Stimulated activated CD4-positive, alpha-beta T cell treated with anti-CD3 and anti-CD28 coated beads, Interleukin-4, amount 100 ng/mL, for 48 hours (primary cell): ENCODE measurements at places on chromosomes 6 and 20.

- no peak for DNase-seq
Observed at GRCh38 chr6:109512271-109512817, 29.3 kb upstream of the ZBTB24 start.

- peak; percentile 58 for DNase-seq
Observed at GRCh38 chr20:38057351-38057972, 23.9 kb downstream of the RPRD1B start.

DNA sequence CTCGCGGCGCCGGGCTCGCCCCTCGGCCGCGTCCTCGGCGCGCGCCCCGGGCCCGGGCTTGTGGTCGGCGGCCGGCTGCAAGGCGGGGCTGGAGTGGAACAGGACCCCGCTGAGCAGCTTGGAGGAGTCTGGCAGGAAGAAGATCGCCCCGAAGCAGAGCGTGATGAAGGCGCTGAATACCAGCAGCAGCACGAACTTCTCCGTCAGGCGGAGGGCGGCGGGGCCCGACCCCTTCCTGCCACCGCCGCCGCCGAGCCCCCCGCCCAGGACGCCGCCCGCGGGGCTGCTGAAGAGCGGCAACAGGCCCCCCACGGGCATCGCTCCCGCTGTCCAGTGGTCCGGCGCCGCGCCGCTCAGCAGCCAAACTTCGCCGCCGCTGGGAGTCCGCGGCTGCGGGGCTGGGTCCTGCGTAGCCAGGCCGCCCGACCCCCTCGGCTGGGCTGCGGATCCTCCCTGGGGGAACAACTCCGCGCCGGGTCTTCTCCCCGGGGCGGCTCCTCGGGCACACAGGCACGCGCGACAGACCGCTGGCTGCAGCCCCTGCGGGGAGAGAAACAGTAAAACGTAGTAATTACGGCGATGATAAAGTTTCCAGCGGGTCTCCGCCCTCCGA, 707 bp downstream of the MAN1A1 start:
- DNase-seq, result peak; percentile 24

DNA sequence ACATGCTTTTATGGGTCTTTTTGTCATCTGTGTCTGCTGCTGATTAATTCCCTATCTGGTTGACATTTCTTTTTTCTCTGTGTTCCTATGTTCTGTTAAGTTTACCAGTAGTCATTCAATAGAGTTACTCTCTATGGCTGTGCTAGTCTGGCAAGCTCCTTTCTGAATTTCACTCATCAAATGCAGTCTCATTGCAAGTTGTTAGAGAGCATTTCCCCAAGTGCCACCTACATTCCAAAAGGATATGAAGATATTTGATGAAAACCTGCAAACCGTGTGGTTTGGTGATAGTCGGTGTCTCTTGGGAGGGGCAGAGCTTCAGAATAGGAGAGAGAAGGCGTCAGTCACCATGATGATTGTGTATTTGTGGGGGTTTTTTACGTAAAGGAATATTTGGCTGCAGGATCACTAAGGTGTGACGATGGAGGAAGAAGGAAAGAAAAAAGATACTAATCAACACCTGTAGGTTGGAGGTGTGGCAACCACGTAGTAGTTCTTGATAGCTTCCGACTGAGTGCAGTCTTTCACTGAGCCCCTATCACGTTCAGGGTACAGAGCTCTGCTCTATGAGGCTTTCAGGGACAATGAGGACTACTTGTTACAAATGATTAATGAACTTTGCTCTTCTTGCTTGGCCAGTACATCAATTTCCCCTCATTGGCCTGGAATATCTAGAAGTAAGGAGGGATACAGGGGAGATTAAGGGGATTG, 73.1 kb upstream of the TNFAIP3 start:
- no peak for DNase-seq

- no peak for DNase-seq
Observed at GRCh38 chr6:82704045-82704444, 340.4 kb downstream of the TPBG start.

GRCh38 chr6:55756531-55757031, 118.8 kb downstream of the BMP5 start:
- no peak for DNase-seq

DNA sequence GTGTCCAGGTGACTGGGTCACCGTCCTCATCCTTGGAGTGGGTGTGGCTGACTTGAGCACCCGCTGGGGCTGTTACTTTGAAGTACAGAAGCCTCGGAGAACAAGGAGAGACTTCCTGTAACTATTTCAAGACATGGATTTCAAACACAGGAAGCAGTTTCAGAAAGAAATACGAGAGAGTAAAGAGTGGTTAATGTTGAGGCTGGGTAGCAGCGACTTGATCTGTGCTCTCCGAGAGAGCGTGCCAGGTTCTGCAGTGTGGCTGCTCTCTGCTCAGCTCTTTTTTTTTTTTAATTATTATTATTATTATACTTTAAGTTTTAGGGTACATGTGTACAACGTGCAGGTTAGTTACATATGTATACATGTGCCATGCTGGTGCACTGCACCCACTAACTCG, 17.5 kb upstream of the EFCAB8 start:
- DNase-seq, result no peak

GRCh38 chr20:62792182-62792939, 3.9 kb upstream of the MRGBP start:
- DNase-seq, result no peak

- DNase-seq, result no peak
Observed at GRCh38 chr6:31622684-31623091, 2.2 kb downstream of the PRRC2A start.

GRCh38 chr6:156729248-156729647, 47.9 kb upstream of the ARID1B start:
- DNase-seq, result no peak

GRCh38 chr6:146408583-146408982, 135.1 kb upstream of the RAB32 start:
- no peak for DNase-seq

DNA sequence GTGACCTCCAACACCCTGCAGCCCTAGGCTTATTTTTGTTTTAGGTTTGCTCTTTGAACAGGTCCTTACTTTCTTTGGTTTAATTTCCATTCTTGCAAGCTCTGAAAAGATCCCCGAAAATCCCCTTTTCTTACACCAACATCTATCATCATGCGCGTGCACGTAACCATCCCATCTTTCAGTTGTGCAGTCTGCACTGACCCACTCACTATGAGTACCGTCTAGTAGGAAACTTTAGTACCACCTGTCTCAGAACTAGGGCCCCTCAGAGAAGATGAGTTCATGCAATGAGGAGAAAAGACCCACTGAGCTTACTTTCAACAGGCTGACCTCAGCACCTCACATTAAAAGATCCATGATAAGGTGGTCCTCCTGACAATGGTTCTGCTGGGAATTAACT, 120.6 kb upstream of the AGPAT4 start:
- DNase-seq, result no peak

DNA sequence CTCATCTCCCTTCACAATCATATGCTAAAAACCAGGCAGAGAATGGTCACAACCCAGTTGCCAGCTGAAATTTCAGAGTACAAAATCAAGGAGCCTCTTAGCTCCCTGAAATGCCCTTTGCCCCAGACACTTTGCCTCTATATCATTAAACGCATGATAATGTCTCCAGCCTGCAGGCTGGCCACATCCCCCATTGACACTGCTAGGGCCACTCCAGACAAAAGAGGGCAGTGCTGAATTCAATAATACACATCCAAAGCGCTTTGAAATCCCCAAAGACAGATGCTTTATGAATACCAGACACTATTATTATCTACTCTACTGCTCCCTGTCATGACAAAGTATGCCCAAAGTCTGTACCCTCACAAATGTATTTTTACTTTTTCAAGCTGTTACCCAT, 348.3 kb upstream of the POU3F2 start:
- no peak for DNase-seq

GRCh38 chr6:157222201-157222981, 100.9 kb downstream of the TMEM242 start:
- DNase-seq, result no peak

DNA sequence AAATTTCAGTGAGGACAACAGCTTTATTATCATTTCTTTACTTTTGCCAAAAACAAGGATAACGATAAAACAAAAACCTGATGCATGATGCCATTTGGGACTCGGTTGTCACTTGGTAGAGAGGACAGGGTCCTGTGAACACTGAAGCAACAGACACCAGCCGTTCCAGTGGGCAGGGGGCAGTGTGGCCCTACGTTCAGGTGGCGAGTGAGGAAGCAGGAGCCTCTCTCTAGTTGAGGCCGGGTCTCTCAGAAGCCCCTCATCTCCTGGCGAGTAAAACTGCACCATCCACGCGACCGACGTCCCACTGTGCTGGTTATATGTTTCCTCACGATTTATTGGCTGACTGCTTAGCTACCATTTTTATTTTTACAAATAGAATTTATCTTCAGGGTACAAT, 231.6 kb downstream of the THBS2 start:
- DNase-seq, result no peak

- no peak for DNase-seq
Observed at GRCh38 chr20:37257988-37258387, 3.6 kb downstream of the GHRH start.

- DNase-seq, result no peak
Observed at GRCh38 chr6:157711060-157711459, 112.0 kb upstream of the SNX9 start.

DNA sequence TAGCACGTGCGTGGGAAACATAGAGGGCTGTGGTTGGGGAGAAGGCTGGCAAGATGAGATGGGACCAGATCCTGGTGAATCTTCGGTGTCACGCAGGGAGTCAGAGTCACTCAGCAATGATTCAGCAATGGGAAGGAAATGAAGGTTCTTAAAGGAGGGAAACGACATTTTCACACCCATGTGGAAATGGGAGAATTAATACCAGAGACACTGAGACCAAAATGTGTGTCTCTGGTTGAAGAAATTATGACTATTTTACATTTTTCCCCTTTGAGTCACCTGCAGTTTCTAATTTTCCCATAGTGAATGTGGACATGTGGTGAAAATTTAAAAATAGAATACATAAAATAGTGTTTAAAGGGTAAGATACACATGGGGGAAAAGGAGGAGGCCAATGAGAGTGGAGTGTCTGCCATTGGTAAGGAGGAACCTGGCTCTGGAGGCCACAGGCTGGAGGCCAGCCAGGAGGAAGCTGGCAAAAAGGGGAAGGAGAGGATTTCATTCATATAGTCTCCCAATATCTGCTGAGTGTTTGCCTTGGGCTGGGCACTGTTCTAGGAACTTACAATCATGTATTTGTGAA, 17.5 kb downstream of the NRN1 start:
- no peak for DNase-seq

DNA sequence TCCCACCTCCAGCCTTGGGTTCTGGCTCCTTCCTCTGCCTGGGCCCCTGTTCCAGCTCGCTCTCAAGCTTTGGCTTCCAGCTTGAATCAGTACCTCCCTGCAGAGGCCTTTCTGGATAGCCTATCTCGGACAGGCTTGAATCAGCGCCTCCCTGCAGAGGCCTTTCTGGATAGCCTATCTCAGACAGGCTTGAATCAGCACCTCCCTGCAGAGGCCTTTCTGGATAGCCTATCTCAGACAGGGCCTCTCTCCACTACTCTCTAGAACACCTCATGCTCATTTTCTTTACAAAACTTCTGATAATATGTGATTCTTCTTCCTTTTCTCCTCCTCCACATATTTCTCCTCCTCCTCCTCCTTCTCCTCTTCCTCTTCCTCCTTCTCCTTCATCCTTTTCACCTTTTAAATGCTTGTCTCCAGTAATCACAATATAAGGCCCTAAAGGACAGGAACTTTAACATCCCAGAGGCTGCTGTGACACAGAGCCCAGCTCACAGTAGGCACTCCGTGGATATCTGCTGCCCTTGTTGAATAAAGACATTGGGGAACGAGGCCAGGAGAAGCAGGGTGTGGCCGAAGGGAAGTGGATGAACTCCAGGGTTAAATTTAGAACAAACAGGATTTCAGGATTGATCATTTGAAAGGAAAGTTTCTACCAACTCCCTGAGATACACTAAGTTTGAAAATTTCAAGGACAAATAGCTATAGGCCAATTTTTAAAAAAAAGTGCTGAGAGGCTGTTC, 9.3 kb upstream of the RPS6KA2 start:
- no peak for DNase-seq

- no peak for DNase-seq
Observed at GRCh38 chr6:104013312-104013971, 846.3 kb downstream of the HACE1 start.

DNA sequence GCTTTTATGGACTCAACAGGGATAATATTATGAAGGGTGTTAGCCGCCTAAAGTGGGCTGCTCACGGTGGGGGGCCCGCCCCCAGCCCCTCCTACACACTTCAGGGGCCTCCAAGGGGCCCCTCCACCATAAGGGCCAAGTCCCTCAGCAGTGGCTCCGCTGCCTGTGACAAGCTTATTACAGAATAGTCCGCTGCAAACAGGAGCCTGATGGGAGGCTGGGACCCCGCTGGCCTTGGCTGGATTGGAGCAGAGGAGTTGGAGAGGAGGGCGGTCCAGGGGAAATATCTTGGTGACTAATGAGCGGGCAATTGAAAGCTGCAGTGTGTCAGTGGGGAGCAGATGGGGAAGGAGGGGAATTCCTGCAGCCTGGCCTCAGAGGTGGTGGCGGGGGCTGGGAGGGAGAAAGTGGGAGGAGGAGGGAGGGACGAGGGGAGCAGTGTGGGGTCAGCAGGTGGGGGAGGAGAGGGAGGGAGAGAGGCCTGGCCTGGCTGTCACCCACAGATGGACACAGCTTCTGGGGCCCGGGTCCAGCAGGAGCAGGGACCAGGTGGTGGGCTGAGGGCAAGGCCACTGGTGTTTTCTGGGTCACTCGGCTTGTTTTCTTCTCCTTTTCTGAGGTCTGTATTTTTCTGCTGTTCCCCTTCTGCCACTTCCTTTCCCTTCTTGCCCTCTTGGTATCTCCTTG, 57.6 kb upstream of the FOXP4 start:
- DNase-seq, result no peak

DNA sequence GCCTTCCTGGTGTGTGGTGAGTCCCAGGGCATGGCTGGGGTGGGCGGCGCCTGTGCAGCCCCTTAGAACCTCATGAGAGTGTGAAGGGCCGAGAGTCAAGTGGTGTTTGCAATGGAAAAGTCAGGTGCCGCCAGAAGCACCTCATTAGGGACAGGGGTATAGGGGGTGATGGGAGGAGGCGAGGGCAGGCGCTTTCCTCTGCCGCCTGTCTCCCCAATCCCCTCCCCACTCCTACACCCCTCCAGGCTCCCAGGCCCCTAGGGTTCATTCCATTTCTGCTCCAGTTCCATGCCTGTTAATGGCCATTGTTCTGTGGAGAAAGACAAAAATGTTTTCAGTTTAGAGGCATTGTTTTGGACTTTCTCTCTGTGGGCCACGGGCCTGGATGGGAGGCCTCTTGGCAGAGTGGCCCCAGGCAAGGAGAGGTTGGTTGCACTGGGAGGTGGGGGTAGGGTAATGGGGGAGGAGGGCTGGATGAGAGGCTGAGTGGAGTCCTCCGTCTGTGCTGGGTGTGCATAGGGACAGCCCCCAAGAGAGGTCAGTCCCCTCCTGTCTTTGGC, 21.4 kb upstream of the SCUBE3 start:
- DNase-seq, result no peak
